ENCODE measurements at places on chromosomes 13 and 19.

DNA sequence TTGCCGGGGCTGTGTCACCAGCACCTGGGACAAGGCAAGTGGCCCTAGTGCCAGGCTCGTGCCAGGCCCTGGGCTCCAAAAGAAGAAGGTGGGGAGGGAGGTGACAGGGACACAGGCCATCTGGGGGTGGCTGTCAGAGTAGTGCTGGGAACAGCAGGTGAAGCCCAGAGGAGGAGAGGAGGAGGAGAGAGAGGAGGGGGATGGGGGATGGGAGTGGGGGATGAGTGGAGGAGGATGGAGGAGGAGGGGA, 18.7 kb downstream of the LSM4 start:
- H3K27ac ChIP-seq, result peak overlapping the region; percentile 98
- H3K4me3 ChIP-seq, result peak overlapping the region; percentile 58
- H3K27me3 ChIP-seq, result no peaks in the 10 kb centered on the region

- H3K27me3 ChIP-seq, result peaks cover 34% of the 10 kb centered on the region
- no peak for DNase-seq
- H3K36me3 ChIP-seq, result no peaks in the 10 kb centered on the region
- no peak overlapping the region for H3K27ac ChIP-seq
- H3K4me1 ChIP-seq, result peaks cover 7% of the 10 kb centered on the region
Measured at GRCh38 chr19:3274942-3275582, 50.6 kb downstream of the CELF5 start.

DNA sequence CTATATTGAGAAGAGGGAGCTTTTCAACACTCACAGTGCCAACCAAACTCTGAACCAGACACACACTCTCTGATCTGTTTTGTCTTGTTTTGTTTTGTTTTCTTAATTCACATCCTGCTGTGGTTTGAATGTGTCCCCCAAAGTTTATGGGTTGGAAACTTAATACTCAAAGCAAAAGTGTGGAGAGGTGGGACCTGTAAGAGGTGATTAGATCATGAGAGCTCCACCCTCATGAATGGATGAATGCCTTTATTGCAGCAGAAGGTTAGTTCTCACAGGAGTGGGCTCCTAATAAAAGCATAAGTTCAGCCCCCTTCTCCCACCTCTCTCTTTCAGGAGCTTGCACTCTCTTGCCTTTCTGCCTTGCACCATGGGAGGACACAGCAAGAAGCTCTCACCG, 957.1 kb downstream of the PCDH9 start:
- no peak for DNase-seq
- no peak overlapping the region for H3K4me3 ChIP-seq
- H3K36me3 ChIP-seq, result peaks cover 6% of the 10 kb centered on the region
- no peaks in the 10 kb centered on the region for H3K27me3 ChIP-seq
- no peak overlapping the region for H3K27ac ChIP-seq

DNA sequence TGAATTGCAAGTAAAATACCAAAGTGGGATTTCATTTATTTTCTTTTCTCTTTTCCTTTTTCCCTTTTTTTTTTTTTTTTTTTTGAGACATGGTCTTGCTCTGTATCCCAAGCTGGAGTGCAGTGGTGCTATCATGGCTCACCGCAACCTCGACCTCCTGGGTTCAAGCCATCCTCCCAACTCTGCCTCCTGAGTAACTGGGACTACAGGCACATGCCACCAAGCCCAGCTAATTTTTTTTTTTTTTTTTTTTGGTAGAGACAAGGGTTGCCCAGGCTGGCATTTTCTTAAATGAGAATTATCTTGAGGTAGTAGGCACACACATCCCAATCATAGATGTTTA, 68.5 kb upstream of the GPR183 start:
- DNase-seq, result no peak
- no peaks in the 10 kb centered on the region for H3K27me3 ChIP-seq
- no peaks in the 10 kb centered on the region for H3K4me1 ChIP-seq
- H3K36me3 ChIP-seq, result peaks cover 25% of the 10 kb centered on the region
- no peak overlapping the region for H3K27ac ChIP-seq
- no peak overlapping the region for H3K4me3 ChIP-seq

Measured in chondrocyte (in vitro differentiated cells).